ENCODE measurements at places on chromosomes 6 and 20.

GRCh38 chr6:139518556-139519091 lies 144.2 kb upstream of the CITED2 start:
- DNase-seq, result no peak

DNA sequence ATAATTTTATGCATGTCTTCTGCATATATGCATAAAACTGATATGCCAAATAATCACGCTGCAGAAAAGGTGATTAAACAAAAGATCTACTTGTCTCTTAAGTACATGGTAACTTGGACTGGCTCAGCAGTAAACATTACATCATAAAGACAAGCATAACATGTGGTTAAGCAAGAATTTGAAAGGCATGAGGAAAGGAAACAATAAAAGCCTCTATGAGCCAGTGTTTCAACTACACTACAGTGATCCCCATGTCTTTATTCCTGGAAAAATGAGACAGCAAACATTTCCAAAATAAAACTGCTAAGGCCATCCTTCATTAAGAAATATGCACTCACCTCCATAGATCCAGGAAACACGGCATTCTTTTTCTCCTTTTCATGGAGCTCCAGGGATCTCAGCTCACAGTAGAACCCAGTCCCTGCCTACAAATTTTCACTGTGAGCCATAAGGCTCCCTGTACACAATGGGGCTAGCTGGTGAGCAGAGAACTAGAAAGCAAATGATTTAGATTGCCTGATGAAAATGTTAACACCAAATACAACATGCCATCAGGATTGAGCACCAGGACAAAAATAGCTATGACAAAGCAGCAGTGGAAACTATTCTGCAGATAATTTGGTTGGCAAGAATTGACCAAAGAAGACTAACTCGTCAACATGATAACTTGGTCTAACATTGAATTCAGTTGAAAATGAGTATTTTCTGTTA lies 156.1 kb downstream of the COL21A1 start:
- DNase-seq, result no peak

DNA sequence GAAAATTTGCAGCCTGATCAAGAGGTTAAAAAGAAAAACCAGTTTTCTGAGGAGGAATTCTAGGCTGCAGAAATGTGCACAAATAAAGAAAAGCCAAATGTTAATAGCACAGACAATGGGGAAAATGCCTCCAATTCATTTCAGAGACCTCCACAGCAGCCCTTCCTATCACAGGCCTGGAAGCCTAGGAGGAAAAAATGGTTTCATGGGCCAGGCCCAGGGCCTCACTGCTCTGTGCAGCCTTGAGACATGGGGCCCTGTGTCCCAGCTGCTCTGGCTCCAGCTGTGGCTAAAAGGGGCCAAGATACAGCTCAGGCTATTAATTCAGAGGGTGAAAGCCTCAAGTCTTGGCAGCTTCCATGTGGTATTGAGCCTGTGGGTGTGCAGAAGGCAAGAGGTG lies 18.9 kb downstream of the AHI1 start:
- no peak for DNase-seq

- DNase-seq, result no peak
These were observed 211.9 kb downstream of the GMPR start for GRCh38 chr6:16450285-16450684.

- DNase-seq, result no peak
These were observed 588 bp upstream of the NCOA3 start for GRCh38 chr20:47501116-47501481.
